Type B pancreatic cell (in vitro differentiated cells): ENCODE measurements at places on chromosomes 2 and 18.

DNA sequence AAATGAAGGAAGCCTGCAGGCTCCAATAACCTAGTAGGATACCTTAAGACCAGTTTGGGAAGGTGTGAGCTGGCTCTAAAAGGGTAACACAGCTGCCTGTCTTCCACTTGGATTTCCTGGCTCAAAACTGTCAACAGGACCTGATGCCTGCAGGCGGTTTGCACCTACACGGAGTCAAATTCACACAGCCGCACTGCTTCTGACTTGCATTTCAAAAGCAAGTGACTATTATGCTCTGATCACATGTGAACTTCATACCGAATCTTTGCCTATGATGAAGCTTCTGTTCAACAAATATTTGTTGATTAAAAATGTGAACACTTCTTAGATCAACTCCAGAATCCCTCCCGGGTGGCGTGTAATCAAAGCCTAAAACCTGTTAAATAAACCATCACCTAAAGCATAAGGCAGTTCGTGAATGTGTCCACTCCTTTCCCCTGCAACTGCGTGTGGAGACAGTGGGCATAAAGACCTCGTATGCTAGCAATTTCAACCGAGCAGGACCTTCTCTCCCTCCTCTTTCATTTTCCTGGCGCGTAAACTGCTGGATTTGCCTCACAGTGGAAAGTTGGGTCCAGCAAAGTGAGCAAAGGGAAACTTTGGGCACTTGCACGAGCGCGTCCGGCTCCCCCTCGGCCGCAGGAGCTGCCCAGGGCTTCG lies 784 bp downstream of the CRACDL start:
- no peak for DNase-seq

DNA sequence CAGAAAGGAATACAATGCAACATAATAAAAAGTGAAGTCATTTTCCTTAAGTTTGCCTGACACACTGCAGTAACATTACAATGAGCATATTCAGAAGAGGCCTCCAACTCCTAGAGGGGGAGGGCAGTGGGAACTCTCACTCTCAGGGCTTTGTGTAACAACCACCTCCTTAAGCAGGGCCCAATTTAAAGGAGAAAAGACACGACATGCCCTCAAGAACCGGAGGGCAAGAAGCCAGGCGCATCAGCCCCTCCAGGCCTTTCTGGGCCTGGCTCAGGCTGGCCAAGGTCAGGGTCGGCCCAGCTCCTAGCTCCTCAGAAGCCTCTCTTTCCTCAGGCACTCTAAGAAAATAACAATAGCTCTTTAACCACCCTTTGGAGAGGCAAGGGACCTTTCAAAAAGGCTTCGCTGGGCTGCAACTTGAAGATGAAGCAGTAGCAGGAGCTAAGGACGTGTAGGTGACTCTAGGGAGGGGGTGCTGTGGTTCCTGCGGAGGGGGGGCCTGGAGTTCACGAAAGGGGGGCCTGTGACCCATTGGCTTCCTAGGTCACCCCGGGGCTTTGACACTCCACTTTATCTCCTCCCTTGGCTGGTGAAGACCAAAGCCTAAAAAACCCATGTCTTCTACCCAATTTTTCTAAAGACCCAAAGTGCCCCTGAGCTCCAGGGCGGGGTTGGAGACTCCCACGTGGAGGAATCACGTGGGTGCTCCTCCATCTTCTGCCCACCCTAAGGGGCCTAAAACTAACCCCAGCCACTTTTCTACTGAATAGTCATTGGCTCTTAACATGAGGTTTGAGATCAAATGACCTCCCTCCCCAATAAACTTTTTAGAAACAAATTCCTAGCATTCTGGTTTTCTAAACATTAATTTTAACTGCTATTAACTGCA lies 13.3 kb downstream of the SERTAD2 start:
- DNase-seq = no peak

DNA sequence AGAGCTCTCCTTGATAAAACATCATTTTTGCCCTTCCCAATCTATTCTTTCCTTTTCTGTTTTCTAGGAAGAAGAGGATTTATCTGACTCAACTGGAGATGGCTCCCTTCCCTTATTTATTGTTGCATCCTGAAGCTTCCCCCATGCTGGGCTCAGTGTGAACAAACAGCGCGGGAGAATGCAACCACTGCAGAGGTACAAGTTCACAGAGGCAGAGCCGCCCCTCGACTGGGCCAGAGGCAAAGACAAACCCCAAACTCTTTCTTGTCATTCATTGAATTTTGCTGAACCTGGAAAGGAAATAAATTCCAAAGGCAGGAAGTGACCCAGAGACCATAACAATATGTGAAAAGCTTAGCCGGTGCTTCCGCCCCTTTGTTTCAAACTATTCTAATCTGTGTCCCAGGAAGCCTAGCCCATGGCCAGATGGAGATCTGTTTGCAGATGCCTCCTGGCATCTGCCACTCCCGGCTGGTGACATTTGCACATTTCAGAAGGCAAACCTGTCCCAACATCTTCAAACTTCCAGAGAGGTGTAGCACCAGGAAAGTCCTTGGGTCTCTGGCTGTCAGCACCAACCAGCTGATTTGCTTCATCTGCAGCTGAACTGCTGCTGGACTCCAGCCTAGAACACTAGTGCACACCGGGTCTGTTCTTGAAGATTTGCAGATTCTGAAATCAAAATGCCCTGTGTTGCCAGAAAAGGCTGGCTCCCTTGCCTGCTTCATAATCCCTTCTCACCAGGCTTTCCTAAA lies 79.4 kb upstream of the MAP4K3 start:
- DNase-seq = no peak

DNA sequence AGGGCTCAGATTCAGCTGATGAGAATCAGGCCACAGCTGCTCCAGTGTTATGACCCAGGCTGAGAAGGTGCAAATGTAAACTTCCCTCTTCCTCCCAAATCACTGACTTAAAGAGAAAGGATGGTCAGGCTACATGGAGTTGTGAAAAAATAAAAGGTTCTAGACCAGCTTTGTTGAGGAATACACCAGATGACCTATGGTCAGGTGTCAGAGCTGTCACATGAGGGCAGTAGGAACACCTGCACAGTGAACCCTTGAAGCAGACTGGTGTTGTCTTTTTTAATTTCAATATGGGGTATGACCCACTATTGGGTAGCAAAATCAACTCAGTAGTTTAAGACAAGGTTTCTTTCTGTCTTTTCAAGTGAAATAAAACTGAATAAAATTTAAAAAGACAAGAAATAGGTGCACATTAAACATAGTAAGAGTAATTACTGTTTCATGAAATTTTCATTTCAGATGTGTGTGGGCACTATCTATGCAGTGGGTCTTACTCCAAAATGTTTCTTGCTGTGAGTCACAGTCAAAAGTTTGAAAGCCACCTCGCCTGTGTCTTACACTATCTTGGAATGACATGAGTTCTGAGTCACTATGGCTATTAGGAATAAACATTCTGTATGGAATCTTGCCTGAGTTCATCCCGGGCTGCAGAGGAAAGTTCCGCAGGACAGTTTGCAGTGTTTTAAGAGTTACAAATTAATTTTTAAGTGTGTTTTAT lies 83.6 kb downstream of the ACVR1 start:
- DNase-seq = no peak

GRCh38 chr2:65634304-65634703 lies 201.9 kb upstream of the SPRED2 start:
- no peak for DNase-seq

DNA sequence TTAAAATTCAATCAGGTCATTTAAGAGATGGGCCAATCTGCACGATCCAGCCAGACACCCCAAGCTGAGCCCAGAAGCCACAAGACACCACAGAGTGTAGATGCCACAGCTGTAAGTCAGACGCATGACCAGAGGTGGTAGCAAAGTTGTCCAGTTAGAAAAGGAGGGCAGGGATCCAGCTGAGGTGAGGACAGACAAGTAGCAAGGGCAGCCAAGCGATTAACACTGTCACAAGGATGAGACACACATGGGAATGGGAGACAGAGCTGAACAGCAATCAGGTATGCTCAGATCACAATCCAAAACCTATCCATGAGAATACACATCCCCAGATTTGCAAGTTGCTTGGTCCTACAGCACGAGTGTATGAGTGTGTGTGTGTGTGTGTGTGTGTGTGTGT lies 143.4 kb upstream of the STK17B start:
- no peak for DNase-seq
